ENCODE measurements at places on chromosomes 1 and 21. TPM values are rescaled to one million over a fixed set of nuclear protein-coding genes. Genes with fewer than 3 reads are reported as not detected.

GRCh38 chr1:242477944-242478343, 46.6 kb downstream of the PLD5 start:
- DNase-seq, result no peak

GRCh38 chr1:210061992-210062391, 124.0 kb downstream of the SYT14 start:
- no peak for DNase-seq

DNA sequence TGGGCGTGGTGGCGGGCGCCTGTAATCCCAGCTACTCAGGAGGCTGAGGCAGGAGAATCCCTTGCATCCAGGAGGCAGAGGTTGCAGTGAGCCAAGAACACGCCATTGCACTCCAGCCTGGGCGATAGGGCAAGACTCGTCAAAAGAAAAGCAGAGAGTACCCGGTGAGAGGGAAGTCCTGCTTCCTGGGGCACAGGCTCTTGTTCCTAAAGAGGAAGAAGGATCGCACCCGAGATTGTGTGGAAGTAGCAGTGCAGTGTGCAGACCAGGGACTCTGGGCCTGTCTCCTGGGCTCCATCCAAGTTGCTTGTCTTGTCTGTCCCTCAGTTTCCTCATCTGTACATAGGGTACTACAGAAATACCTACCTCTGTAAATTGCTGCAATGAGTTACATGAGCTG, 29.6 kb downstream of the NBPF3 start:
- DNase-seq, result no peak

DNA sequence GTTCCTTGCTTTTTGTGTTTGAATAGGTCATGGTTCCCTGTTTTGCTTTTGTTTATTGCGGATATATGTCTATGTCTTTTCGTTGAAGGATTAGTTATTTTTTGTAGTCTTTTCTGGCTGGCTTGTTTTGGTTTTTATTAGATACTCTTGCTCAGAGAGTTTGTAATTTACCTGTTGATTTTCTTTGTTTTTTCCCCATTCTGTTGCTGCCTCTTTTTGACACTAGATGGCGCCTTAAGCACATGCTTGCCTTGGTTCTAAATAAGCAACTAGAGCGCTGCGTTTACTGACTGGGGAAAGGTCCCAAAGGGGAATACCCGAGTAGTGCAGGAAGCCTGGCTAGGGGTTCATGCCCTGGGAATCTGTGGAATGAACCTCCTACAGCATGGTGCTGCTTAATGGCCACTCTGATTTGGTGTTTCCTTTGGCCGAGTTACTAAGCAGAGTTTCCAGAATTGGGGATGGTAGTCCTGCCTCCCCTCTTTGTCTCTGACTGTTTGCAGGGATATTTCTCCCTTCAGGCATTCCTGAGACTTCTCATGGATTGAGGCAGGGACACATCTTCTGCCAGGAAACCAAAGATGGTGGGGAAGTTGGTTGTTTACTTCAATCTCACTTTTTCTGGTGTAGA, 143.2 kb downstream of the PTPRU start:
- DNase-seq, result no peak

DNA sequence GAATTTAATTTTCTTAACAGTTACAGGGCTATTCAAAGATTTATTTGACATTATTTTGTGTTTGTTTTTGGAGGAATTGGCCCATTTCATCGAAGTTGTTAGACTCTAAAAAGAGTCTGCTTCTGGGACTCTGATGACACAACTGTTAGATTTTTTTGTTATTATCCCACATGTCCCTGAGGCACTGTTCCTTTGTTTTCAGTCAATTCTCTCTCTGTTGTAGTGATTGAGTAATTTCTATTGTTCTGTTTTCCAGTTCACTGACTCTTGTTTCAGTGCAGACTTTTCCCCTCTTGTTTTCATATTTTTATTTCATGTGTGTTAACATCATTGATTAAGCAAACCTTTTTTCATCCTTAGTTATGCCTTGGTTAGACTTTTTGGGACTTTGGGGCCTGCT, 325.0 kb downstream of the ZNF326 start:
- DNase-seq, result no peak

The DENND2C gene
- 0.34 TPM for total RNA-seq

The RHOC gene
- total RNA-seq, result 85.6 TPM

- peak; percentile 62 for DNase-seq
Measured at GRCh38 chr1:35726450-35727433, 8.1 kb upstream of the C1orf216 start.

GRCh38 chr1:111481387-111482221, 7.8 kb downstream of the C1orf162 start:
- peak; percentile 77 for DNase-seq

GRCh38 chr1:198491028-198491427, 49.5 kb downstream of the ATP6V1G3 start:
- no peak for DNase-seq

DNA sequence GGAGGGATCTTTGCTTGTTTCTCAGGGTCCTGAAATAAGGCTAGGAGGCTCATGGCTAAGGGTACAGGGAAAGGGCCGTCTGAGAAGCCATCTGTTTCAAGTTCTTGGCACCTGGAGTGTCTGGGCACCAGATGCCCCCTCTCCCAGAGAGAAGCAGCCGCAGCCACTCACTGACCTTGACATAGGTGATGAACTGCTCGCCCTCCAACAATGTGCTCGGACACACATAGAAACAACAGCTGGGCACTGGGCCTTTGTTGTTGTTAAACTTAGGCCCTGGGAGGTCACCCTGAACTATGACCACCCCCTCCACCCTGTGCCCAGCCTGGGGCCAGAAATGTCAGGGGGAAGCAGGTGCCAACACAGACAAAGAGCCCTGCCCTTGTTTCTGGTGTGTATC, 9.2 kb upstream of the TNNI1 start:
- DNase-seq, result no peak

DNA sequence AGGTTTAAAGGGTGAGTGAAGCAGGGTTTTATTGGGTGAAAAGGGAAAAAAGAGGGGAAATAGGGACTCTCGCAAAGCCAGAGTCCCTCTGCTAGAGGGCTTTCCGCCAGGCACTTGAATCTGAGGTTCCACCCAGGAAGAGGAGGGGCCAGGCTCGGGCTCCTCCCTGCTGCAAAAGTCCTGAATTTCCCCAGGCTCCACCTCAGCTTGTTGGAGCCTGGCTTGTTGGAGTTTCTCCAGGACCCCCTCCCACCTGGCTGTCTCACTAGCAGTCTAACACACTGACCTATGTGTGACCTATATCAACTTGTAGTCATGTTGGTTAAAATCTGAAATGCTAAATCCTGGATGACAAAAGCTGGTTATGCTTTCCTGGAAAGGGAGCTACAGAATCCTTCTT, 25.5 kb downstream of the GBP2 start:
- DNase-seq, result no peak

- no peak for DNase-seq
Measured at GRCh38 chr1:193185901-193186731, at the start of gene B3GALT2. Gene B3GALT2 (minus strand): TSS chr1:193186613. CDS start chr1:193181562, 5,051 bp downstream.

GRCh38 chr1:19682257-19682656, 17.6 kb downstream of the HTR6 start:
- DNase-seq, result no peak

DNA sequence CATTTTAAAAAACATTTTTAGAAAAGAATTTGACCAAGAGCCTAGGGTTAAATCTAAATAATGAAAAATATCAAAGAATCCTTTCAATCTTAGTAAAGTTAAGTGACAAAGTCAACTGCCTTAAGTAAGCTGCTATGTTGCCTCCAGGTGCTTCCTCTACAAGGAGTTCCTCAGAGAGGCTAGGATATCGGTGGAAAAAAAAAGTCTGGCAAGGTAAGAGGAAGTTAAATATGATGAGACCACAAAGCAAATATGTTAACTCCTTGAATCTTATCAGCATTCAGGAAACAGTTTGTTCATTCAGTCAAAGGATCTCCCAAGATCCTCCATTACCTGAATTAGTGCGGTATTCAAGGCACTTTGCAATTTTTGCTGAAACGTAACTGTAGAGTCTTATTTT, 563.5 kb downstream of the PTPRC start:
- no peak for DNase-seq

DNA sequence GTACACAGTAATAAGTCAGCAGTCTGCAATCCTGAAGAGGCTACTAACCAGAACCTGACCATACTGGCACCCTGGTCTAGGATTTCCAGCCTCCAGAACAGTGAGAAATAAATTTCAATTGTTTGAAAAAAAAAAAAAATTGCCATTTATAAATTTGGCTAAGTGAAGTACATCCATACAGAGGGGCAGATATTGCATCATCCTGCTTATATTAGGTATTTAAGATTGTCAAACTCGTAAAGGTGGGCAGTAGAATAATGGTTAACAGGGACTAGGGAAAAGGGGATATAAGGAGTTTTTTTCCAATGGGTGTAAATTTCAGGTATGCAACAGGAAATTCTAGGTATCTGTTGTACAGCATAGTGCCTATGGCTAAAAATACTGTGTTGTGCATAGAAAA, 1250.9 kb downstream of the BRINP3 start:
- DNase-seq, result no peak

The IVL gene
- total RNA-seq, result not detected

DNA sequence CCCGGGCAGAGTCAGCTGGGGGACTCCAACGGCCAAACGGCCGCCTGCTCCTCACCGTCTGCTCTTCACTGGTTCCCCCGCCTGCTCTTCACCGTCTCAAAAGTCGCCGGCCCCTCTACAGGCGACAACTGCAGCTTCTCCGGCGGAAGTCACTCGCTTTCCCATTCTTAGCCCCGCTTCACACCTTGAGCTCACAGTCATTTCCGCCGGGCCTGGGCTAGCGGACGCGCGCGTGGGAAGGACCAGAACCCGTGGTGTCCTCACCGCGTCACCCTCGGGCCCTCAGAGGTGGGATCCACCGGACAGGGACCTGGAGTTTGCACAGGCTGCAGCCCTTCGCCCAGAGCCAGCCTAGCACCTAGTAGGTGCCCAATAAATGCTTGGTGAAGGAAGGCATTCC, 27.9 kb upstream of the HJV start:
- no peak for DNase-seq

The SH2D2A gene
- 84.0 TPM for total RNA-seq

DNA sequence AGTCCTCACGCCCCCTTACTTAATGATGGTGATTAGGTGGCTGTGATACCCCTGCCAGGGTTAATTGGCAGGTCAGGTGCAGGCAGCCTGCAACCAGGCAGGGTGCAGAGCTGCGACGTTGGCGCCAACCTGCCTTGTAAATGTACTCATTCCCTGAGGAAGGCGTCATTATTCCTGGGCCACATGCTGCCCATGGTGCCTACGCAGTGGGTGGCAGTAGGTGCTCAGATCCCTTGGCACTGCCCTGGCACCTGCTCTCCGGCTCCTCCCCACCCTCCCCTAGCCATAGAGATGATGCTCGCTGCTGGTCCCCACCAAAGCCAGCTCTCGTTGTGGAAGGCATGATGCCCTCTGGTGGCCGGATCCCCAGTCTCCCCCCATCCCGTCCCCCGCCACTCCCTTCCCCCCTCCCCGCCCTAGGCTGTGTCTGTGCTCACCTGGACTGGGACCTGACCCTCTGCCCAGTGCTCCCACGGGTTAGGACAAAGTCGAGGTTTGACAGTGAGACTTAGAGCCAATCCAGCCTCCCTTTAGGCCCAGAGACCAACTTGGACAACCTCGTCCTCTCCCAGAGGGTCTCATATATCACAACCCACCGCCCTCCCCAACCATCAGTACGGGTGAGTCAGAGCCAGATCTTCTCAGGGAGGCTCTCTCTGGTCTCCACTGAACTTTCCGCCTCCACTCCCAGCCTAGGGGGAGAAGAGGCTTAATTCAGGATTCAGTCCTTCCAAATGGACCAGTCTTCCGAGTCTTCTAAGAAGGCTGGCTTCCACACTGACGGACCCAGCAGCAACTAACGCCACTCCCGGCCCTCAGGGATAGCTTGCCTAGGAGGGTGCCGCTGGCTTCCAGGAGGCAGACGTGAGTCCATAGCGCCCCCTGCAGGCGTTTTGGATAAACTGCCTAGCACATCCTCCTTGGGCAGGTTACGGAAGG, 5.7 kb downstream of the KRTCAP2 start:
- DNase-seq, result peak; percentile 92

The C1orf87 gene
- not detected for total RNA-seq

DNA sequence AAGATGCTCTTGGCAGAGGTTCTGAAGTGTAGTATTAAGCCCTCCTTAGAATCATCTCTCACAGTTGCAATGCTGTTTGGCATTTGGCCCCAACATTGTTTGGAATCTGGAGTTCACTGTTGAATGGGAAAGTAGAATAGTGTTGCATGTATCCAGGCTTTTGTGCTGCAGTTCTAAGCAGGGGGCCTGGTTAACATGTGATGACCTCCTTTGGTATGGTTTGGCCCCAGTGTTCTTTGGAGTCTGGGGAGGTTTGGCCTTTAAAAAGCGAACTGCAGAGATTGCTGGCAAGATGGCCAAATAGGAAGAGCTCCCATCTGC, 61.8 kb upstream of the PLD5 start:
- DNase-seq, result no peak

GRCh38 chr1:41649396-41650027, 165.0 kb upstream of the EDN2 start:
- no peak for DNase-seq

The SH2D5 gene
- 0.05 TPM for total RNA-seq

DNA sequence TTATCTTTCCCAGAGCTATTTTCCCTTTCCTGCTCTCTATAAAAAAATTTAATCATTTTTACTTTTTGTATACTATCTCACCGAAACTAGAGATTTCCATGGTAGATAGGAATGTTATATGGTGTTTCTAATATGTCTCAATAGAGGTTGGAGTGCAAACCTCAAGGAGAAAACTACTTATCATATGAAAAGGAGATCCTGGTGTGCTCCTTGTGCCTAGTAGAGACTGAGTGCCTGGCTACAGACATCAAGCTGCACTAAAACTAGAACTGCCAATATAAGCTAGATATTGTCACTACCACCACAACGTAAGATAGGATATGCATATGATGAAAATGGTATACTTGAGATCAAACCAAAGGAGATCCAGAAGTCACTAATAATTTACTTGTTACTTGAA, 67.0 kb downstream of the RGS18 start:
- no peak for DNase-seq

DNA sequence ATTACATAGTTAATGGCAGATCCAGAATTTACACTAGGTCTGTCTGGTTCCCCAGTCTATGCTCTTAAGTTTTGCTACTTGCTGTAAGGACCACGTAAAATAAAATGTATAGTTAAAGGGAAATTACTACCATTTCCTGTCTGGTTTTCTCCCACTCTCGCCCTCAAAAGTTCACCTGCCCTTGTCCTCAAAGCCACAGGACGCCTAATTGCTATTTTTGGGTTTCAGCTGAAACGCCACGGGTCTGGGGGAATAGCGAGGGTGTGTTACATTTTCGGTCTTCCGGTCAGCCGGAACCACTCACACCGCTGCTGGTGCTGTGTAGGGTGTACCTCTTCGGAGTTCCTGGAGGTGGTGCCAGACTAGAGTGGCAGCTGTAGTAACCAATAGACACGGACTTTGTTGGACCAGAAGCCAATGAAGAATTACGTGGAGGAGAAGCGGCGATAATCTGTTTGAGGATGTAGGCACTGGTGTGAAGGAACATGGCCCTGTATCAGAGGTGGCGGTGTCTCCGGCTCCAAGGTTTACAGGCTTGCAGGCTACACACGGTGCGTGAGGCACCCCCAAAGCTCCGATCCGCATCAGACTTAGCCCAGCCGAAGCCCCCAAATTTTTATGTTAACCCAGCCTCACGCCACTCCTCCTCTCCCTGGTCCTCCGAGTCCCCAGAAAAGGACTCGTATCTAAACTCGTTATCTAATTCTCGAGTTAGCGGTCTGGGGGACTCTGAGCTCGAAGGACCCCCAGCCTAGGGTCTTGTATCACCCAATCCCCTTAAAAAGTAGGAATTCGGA, at the start of gene TARS2:
Gene TARS2 (plus strand): TSS at position 454 of the 797 bp plus-strand sequence. CDS start 32 bp downstream, at position 486.
- DNase-seq, result peak; percentile 98

- no peak for DNase-seq
Measured at GRCh38 chr1:179871940-179872339, 5.7 kb downstream of the TOR1AIP2 start.

All from activated CD8-positive, alpha-beta T cell treated with anti-CD3 and anti-CD28 coated beads, Interleukin-2, amount 10 ng/mL, durations not matched to agents 7 days and 5 days (primary cell).